ENCODE measurements at places on chromosomes 3 and 15.

DNA sequence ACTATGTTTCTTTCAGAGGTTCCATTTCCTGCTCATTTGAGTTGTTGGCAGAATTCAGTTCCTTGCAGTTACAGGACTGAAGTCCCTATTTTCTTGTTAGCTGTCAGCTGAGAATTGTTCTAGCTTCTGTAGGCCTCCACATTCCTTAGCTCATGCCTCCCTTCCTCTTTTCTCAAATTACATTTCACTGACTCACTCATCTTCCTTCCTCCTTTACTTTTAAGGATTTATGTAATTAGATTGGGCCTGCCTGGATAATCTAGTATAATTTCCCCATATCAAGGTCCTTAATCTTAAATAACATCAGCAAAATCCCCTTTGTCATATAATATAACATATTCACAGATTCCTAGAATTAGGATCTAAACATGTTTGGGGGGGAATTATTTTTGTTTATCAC lies 40.6 kb upstream of the RBMS3 start:
- DNase-seq = no peak

GRCh38 chr15:80106051-80106450 lies 46.6 kb downstream of the ZFAND6 start:
- DNase-seq = no peak

DNA sequence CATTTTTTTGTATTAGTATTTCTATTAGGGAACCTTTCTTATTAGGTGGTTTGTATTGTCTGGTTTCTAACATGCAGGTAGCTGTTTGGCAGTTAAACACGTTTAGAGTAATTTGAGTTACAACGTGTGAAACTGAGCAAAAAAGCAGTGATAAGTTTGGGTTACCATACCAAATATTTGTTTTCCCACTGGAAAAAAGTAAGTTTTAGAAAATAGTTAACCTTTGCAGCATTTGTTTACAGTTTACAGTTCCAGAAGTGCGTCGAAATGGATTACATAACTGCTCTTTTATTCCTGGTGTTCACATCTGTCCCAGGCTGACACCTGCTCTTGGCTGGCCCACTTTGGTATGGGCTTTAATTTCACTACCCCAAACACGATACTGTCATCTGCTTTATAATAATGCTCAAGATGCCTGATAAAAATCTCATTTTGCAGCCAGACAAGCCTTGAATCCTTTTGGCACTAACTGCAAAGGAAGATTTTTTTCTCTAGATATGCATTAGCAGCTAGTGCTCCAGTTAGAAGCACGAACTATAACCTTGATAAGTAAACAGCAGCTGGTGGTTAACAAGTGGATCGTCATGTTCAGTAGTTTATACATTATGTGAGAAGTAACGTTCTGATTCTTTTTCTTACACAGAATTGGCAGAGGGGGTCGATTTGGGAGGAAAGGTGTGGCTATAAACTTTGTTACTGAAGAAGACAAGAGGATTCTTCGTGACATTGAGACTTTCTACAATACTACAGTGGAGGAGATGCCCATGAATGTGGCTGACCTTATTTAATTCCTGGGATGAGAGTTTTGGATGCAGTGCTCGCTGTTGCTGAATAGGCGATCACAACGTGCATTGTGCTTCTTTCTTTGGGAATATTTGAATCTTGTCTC lies 5.3 kb downstream of the EIF4A2 start:
- DNase-seq = no peak

GRCh38 chr3:101870138-101870537 lies 20.8 kb downstream of the NFKBIZ start:
- no peak for DNase-seq

GRCh38 chr15:41928637-41929620 lies 35.1 kb upstream of the SPTBN5 start:
- DNase-seq = no peak

- no peak for DNase-seq
Observed at GRCh38 chr3:116569611-116570010, 124.3 kb upstream of the LSAMP start.

All from RWPE2 (cell line).